ENCODE measurements at places on chromosomes 7 and 10.

GRCh38 chr7:19202599-19202998 lies 57.4 kb upstream of the FERD3L start:
- DNase-seq = no peak

DNA sequence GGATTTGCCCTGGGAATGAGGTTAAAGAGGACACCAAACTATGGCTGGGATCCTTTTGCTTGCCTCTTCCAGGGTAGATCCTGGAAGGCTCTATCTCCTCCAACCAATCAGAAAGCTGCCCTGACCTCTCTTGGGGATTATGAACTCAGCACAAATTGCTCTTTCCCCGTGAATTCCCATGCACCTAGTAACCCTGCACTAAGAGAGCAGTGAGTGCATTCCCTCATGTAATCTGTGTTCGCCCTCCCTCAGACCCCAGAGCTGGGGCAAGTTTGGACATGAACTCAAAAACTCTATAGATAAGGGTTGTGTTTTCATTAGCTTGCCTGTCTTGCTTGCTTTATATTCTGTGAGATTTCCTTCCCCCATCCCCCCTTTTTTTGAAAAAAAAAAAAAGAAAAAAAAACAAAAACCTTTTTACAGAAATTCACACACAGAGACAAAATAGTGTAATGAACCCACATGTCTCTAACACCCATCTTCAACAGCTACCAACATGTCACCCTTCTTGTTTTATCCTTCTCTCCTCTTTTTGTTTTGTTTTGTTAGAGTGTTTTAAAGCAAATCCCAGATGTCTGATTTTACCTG lies 225.5 kb upstream of the TCF7L2 start:
- no peak for DNase-seq

DNA sequence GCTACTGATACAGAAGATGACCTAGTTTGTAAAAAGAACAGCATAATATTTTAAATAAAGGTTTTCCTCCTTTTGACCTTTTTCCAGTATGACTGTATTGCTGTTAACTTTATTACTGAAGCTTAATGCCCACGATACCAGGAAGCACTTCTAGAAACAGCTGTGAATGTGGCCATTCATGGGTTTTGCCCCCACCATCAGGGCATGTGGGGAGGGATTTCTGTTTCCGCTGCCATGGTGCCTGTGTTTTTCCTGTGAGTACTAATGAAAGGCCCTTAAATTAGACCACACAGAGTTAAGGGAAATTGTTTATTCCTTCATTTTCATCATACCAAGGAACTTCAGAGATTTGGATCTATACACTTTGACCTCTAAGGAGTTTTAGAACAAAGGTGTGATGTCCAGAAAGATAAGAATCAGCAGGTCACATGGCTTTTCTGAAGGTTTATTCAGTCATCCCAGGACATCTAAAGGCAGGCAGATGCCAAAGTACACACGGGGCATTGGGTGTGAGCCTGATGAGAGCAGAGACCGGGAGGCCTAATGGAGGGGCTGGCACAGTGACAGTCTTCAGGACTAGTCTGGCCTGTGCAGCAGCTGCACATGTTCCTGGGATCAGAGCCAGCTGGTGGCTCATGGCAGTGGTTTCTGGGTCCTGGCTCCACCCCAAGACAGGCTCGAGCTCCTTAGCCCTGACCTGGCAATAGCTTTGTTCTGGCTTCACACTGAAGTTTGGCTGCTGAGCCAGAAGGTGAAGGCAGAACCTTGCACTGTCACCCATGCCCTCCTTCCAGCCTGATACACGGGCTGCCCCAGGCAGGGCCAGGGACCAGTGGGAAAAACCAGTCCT lies 190.9 kb downstream of the REEP3 start:
- peak; percentile 45 for DNase-seq

DNA sequence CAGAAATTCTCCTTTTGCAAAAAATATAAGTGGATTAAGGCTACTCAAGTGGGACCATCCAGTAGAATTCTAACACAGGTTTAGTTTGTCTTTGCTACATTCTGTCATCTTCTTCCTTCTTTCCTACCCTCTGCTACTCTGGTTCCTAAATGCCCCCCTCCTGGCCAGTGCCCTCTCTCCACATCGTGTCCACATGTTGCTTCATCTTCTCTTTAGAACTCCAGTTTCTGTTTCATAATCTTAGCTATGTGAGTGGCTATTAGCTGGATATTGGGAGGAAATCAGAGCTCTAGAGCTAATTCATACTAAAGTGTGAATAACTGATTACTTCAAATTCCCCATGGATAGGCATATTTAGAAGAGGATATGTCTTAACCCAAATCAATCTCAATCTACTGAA lies 528.5 kb downstream of the LRMDA start:
- DNase-seq = no peak

GRCh38 chr10:77969114-77969513 lies 42.6 kb upstream of the DLG5 start:
- no peak for DNase-seq

- no peak for DNase-seq
Measured at GRCh38 chr10:117503244-117504205, 39.0 kb upstream of the EMX2 start.

DNA sequence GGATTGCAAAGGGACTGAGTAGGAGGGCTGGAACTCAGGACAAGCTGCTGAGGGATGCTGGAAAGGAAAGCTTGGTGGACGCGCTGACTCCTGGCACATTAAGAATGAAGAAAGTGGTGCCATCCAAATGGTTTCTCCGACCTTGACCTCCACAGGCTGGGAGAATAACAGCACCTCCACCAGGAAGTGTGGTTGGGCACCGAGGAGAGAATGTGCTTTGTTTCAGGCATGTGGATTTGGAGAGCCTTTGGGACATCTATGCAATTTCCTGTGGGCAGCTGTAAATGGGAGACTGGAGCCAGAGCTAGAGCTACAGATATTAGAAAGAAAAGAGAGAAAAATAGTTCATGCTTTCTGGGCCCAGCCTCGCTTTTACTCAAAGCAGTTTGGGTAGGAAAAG lies 29.8 kb upstream of the HABP2 start:
- DNase-seq = no peak

DNA sequence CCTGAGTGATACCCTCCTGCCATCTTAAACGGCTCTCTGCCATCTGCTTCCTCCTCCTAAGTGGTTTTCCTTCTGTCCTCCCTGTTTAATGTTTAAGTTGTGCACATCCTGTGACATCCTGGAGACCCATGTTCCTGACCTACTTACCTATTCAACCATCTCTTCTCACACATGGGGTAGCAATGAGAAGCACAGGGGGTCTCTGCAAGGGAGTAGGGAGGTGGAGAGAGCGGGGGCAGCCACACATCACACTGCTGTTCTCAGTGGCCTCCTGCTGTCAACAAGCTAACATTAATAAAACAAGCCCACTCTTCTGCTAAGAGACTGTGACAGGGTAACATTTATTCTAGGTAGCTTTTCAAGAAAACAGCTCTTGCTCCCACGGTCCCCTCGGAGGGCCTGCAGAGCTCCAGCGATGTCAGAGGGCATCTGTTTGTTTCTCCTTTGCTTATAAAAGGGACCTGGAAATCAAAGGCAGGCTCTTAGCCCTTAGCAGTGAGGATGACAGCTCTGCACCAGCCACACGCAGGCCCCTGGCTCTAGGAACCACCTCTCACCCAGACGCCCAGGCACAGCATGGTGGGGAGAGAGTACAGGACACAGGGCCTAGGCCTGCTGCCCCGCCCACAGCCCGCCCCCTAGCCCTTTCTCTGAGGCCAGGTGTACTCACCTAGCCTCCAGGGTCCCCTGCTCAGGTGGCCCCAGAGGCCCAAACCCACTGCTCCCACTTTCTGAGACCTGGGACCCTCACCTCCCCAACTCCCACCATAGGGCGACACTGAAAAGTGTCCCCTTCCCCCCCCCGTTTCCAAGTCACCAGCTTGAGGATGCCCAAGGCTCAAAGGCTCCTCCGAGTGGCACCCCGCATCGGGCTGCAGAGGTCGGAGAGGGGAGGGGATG lies 943 bp upstream of the SLC18A2 start:
- no peak for DNase-seq

DNA sequence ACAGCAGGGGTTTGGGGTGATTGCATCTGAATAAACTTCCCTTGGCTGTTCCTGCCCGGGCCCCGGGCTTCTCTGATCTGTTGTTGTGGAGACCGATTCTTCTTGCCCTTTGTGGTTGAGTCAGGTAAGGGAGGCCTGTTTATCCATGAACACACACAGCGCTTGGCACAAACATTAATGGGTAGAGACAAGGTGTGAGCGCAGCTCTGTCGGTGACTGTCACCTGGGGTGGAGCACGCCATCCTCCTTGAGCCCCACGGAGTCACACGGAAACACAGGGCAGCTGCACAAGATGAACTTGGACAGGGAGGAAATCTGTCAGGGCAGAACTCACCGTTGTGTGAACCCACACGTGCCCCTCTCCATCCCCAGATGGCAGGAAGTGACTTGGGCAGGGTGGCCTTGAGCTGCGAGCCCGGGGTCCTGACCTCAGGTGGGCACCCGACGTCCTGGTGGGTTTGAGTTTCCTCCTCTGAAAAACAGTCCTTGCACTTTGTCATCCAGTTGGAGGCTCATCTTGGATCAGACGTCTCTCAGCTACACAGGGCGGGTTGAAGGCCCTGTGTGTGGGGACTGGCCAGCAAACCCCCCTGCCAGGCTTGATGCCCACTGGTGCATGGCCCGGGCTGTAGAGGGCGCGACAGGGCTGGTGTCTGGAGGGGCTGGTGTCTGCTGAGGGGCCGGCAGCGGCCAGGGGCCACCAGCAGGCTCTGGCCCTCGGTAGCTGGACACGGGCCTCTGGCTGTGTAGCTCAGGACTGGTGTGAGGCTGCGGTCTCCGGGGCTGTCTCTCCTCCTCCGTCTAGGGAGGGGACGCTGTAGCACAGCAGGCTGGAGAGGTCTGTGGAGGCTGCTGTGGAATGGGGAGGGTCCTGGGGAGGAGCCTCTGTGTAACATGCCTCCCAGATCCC lies 24.2 kb upstream of the SHH start:
- DNase-seq = no peak

DNA sequence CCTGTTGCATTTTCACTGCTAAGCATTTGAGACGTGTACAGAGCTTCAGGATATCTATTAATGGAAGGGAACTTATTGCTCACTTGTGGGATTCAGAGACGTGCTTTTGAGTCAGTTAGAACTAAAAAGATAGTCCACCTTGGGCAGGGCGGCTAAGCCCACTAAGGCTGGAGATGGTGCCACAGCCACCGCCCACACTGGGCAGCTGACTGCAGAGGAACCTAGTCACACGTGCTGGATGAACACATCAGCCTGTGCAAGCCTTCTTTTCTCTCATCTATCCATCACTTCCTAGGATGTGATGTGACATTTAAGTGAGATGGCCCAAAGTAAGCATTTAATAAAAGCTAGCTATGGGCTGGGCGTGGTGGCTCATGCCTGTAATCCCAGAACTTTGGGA lies 78.0 kb downstream of the PTPRE start:
- no peak for DNase-seq

GRCh38 chr10:123995082-123995460 lies 98.3 kb downstream of the CHST15 start:
- no peak for DNase-seq

GRCh38 chr10:47351899-47352815 lies 4.0 kb downstream of the RBP3 start:
- DNase-seq = no peak

- no peak for DNase-seq
Measured at GRCh38 chr10:43200538-43201390, 62.5 kb downstream of the CSGALNACT2 start.

DNA sequence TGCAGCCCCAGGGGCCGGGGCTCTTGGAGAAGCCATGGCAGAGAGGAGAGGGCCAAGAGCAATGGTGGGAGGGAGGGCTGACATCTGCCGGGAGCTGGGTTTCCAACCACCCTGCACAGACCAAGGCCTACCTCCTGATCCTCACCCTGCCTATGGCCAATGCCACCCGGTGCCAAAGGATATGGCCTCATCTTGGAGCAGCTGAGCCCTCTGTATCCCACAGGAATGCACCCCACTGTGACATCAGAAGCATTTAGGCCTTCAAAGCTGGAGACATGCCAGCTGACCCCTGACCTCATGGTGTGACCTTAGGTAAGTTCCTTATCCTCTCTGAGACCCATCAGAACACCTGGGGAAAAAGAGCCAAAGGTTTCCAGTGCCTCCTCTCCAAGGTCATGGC lies 113.6 kb upstream of the ZMIZ1 start:
- DNase-seq = no peak

- no peak for DNase-seq
Measured at GRCh38 chr7:12709726-12710502, 22.5 kb downstream of the ARL4A start.

DNA sequence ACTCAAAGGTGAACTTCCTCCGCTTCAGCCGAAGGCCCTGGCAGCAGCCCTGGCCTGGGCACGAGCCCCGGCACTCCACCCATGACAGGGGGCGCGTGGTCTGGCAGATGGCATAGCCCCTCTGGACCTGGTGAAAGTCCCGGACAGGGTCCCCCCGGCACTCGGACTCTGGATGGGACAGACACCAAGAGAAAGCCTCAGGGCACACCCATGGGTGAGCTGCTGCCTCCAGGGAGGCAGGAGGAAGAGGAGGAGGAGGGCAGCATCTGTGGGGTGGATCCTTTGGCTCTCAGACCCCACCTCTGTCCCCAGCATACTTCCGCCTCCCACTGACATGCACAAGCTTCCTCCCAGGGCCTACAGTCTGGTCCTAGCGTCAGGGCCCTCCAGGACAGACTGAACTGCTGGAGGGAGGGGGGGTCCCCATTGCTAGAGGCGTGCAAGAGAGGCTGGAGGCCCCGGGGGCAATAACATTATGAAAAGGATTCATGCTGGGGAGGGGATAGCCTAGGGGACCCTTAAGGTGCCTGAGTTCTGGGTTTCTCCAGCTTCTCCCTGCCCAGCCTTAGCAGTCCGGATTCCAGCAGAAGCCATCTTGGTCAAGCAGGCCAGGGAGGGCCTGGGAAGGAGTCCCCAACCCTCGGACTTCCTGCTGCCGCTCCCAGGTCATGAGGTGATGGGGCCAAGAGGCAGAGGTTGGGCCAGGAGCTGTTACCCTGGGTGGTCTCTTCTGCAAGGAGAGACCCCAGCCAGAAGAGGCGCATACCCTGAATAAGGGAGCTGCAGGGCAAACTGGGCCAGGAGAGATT lies 169.3 kb downstream of the LCOR start:
- DNase-seq = no peak

- no peak for DNase-seq
Measured at GRCh38 chr7:103651593-103652377, 205.8 kb upstream of the SLC26A5 start.

- no peak for DNase-seq
Measured at GRCh38 chr10:96967847-96968246, 135.7 kb downstream of the LCOR start.

DNA sequence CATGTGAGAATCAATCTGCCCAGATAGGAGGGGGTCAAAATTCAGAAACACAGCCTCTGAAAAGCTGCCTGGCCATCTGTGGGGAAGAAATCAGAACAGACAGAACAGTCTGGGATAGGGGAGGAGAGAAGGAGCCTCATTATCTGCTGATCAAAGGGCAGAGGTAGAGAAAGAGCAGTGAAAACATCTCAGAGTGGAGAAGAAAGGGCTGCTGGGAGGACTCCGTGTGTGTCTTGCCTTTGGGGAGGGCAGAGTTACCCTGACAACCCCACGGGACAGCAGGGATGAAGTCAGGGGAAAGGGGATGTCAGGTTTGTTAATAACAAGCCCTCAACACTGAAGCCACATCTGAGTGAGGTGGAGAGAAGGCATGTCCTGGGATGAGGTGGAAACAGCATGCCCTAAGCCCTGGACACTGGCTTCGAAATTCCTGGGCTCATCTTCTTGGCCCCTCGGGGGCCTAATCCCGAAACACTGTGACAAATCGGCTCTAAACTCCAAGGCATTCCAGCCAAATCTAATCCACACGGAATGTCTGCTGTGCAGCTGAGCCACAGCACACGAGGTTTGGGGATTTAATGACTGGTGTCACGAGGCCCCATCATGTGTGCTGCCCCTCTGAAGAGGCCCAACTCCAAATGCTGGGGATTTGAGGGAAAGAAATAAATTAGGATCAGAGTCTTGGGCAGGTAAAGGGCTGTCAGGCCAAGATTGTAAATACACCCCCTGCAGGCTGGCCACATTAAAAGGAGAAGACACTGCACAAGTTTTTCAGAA lies 82.8 kb upstream of the FGFR2 start:
- DNase-seq = no peak
